LHCN-M2 (cell line): ENCODE measurements at places on chromosomes 5 and 9. TPM values are rescaled to one million over a fixed set of nuclear protein-coding genes. Genes with fewer than 3 reads are reported as not detected.

- DNase-seq, result no peak
Measured at GRCh38 chr5:124203303-124203702, 543.1 kb downstream of the ZNF608 start.

DNA sequence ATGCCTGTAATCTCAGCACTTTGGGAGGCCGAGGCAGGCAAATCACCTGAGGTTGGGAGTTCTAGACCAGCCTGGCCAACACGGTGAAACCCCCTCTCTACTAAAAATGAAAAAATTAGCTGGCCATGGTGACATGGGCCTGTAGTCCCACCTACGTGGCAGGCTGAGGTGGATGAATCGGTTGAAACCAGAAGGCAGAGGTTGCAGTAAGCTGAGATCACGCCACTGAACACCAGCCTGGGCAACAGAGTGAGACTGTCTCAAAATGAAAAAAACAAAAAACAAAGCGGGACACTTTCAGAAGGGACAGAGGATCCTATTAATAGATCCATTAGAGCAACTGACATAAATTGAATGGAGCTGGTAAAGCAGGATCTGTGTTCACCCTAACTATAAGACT, 89.6 kb upstream of the SGCD start:
- DNase-seq, result no peak

DNA sequence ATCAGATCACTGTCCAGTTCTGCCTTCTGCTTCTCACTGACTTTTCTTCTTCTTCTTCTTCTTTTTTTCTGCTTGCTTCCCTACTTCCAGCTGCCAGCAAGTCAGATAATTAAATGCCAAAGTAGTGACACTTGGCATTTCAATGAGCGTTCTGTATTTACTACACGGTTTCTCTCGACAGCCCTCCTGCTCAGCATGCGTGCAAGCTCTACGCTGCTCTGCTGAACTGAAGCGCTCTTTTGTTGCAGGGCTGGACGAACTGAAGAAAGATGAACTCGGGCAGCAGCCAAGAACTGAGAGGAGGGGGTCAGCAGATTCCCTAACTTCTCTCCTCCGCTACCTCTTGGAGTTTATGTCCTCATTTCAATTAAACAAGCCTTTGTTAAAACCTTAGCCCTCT, 319.1 kb downstream of the GLIS3 start:
- no peak for DNase-seq

GRCh38 chr5:132896685-132897084, 23.2 kb downstream of the LEAP2 start:
- no peak for DNase-seq

GRCh38 chr5:81971712-81972491, at the start of gene ATG10:
ATG10 (plus strand) TSS chr5:81972023; CDS start chr5:81987571, 15,548 bp downstream.
- DNase-seq, result peak; percentile 93

GRCh38 chr9:133659516-133659915, 23.4 kb downstream of the DBH start:
- no peak for DNase-seq

GRCh38 chr9:78118742-78119473, 87.3 kb upstream of the GNAQ start:
- no peak for DNase-seq

- DNase-seq, result no peak
Measured at GRCh38 chr9:91196103-91196950, 165.4 kb downstream of the AUH start.

- DNase-seq, result no peak
Measured at GRCh38 chr9:80496901-80497556, 925.3 kb downstream of the TLE4 start.

- DNase-seq, result no peak
Measured at GRCh38 chr5:72654231-72654630, 147.0 kb upstream of the ZNF366 start.

Gene PCDHAC2
- 0.06 and 0.23 TPM in 2 replicates for total RNA-seq

GRCh38 chr5:149366169-149366729, 8.4 kb downstream of the PCYOX1L start:
- DNase-seq, result no peak

Gene CDX1
- not detected in 2 replicates for total RNA-seq

Gene PCDHA6
- total RNA-seq, result not detected in 2 replicates

DNA sequence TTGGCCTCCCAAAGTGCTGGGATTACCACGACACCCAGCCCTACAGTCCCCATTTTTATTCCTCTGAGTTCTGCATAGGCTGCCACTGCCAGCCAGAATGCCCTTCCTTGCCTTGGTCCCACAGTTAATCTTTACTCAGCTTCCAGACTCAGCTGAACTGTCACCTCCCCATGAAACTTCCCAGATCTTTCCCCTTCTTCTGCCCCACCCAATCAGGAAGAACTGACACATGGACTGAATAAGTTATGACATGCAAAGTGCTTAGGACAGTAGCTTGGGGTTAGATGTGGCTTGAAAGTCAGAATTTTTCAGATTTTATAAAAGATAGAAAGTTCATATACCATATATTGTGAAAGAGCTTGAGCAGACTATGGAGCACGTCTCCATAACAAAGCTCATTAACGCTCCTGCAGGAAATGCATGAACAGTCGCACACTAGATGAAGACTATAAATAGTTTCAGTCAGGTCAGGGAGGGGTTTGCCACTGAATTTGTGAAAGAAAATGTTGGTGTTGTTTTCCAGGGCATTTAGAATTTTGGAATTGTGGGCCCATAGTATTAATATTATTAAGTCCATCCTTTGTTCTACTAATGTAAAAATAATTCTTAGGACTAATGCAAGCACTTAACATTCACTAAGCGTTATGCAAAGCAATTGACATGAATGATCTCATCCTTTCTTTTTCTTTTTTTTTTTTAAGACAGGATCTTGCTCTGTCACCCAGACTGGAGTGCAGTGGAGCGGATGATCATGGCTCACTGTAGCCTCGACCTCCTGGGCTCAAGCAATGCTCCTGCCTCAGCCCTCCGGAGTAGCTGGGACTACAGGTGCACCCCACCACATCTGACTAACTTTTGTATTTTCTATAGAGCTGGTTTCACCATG, 36.1 kb upstream of the DENND1A start:
- no peak for DNase-seq

DNA sequence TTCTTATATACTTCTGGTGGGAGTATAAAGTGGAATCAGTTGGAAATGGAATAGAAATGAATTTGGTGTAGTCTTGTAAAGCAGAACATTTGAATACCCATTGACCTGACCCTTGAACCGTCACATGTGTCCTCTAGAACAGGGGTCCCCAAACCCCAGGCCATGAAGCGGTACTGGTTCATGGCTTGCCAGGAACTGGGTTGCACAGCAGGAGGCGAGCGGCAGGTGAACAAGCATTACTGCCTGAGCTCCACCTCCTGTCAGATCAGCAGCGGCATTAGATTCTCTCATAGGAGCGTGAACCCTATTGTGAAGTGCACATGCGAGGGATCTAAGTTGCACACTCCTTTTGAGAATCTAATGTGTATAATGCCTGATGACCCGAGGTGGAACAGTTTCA, 80.0 kb downstream of the RANBP17 start:
- no peak for DNase-seq

DNA sequence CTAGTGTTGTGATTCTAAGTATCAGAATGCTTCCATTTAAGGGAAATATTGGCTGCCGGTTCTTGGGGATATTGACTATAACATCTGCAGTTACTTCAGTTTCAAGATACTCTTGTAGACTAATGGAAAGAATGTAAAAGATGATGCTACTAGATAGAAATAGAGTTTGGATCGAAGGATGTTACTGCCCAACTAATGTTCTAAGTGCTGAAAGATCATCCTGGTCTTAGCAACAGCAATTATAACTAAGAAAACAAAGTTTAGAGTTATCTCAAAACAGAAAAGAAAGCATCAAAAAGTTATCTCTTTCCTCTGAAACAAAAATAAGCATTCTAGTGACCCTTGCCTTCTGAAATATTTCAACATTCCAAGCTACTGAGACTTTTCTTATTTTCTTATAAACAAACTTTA, 49.9 kb downstream of the ITGA1 start:
- no peak for DNase-seq

- no peak for DNase-seq
Measured at GRCh38 chr5:35242702-35243258, 12.5 kb upstream of the PRLR start.

DNA sequence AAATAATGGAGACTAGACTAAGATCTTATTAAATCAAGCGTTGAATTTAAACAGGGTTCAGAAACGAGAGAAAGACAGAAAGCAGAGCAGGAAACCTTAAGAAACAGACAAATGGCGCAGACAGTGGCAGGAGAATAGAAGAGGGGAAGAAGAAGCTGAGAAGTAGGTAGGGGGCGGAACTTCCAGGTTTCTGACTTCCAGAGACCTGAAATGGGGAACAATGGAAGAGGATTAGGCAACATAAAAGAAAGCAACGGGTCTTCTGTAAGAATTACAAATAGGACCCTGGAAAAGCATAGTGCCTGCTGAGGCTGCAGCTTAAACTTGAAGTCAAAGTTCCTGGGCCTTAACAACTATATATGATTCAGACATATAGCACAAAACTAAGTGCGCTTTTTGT, 101.7 kb downstream of the BNC2 start:
- no peak for DNase-seq

DNA sequence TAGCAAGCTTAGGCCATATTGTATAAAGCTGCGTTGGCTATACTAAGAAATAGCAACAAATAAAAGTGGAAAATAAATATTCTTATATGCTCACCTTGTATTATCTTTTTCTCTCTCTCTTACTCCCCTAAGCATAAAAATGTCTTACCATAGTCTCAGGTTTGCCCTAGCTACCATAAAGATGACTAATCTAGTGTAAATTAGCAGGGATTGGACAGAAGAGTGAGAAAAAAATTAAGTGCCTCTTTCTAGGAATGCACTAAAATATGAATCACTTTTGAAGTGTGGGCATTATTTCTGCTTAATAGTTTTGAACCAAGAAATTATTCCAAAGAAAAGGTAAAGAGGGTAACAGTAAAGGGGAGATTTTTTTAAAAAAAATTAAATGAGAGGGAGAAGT, 201.3 kb downstream of the HINT1 start:
- DNase-seq, result peak; percentile 5

DNA sequence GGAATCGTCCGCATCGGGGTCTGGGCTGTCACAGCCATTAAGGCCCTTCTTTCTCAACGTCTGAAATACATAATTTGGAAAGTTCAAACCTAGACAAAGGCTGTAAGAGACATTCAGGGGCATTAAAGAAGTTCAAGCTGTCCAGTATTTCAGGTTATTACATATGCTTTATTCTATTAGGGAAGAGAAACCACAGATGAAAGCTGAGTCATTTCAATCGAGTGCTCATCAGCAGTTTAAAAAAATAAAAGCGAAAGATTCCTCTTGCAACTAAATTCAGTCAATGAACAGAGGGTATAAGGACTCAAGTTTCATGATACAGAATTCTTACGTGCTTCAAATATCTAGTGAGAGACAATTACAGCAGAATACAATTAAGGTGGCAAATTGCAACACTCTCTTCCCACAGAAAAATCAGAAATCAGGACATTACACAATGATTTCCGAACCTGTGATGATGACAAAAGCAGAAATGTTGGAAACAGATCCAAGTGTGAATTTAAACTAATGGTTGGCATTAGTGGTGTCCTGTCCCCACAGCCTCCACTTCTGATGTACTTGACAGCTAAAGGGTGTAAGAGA, 121.6 kb downstream of the MEF2C start:
- peak; percentile 43 for DNase-seq

DNA sequence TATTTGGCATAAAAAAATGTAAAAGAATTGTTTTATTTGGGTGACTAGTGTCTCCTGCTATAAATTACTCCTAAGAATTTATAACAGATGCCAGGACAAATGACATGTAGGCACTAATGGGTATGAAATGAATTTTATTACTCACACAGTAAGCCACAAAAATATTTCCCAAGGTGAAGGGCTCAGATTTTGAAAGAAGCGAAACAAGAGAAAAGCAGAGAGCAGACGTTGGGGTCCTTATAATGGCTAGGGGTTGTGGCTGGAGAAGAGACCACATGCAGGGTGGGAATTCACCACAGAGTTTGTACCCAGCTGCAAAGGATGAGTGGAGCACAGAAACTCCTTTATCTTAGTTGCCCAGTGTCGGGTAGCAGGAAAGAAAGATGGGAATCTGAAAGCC, 45.0 kb upstream of the PRR16 start:
- DNase-seq, result peak; percentile 88

Gene IL3
- total RNA-seq, result not detected in 2 replicates

Gene BTNL3
- not detected in 2 replicates for total RNA-seq

Gene MLANA
- total RNA-seq, result 0.11 TPM in 1 of 2 replicates, not detected in the other

DNA sequence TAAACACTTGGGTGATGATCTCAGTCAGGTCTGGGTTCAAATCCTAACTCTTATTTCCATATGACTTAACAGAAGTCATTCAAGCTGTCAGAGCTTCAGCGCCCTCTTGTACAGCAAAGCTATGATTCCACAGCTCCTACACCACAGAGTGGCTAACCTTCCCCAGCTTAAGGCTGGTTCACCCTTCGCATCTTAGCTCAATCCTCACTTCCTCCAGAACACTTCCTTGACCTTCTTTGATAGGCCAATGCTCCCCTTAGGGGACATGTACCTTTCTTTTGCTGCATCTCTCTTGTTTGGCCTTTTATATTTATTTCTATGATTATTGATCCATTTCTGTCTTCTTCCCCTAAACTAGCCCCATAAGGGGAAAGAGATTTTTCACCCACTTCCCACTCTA, 57.0 kb downstream of the RASEF start:
- no peak for DNase-seq

DNA sequence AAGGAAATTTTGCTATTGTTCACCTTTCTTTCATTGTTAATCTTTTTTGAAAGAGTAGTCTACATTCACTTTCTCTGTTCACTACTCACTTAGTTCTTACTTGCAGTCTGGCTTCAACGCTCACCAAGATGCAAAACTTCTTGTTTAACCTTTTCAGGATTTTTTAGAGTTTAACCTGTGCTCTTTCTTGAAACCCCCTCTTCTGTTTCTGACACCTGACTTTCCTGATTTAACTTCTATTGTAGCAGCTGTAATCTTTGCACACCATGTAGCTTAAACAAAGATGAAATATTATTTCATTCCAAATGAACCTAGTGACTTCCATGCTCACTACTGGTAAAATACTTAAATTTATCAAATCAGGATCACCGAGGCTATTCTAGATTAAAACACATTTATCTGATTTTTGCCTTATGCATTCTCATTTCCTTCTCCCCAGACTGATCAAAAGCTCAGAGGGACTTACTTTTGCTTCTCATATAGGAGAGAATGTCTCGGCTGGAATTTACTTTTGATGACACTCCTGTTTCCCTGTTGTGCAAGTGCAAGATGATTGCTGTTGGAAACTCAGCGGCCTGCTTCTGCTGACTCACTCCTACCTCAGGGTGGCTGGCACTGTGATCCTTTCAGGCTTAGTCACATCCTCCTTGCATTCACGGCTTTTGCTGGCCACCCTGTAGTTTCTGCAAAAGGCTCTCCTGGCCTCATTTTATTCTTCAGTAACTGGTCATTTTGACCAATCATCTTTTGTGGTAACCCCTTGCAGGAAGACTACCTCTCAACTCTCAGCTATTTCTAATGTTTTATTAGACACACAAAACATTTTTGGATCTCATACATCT, 109.3 kb upstream of the IFNE start:
- peak; percentile 97 for DNase-seq

DNA sequence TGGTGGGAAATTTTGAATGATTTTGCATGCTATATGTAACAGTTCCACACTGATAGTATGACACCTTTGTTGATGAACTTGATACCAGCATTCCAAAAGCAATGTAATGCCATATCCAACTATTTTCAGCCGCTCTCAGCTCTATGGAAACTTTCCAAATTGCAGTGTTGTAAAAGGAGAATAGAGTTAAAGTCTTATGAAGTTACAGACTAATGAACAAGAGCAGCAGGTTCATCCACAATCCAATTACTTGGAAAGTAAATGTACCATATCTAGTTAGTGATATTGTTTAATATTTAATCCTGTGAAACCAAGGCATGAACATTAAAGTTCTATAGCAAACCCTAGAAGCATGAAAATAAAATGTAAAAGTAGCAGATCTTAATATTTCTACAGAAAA, 418.2 kb downstream of the TUSC1 start:
- DNase-seq, result no peak

Gene NAIF1
- total RNA-seq, result 13.5 and 14.0 TPM in 2 replicates
